Activated CD4-positive, alpha-beta memory T cell treated with anti-CD3 and anti-CD28 coated beads, Interleukin-2, amount 10 ng/mL, durations not matched to agents 7 days and 5 days (primary cell): ENCODE measurements at places on chromosomes 7 and 10. TPM values are rescaled to one million over a fixed set of nuclear protein-coding genes. Genes with fewer than 3 reads are reported as not detected.
A peak's percentile ranks its signal among the peaks of the same experiment; 100 is the strongest.

GRCh38 chr10:23604613-23605012, 165.7 kb downstream of the OTUD1 start:
- H3K27ac ChIP-seq = no peak overlapping the region
- no peak overlapping the region for H3K4me3 ChIP-seq
- DNase-seq = no peak
- H3K36me3 ChIP-seq = no peaks in the 10 kb centered on the region
- H3K27me3 ChIP-seq = no peaks in the 10 kb centered on the region
- H3K4me1 ChIP-seq = no peaks in the 10 kb centered on the region

GRCh38 chr10:102783568-102783967, 39.8 kb downstream of the WBP1L start:
- peaks cover 10% of the 10 kb centered on the region for H3K4me1 ChIP-seq
- peaks cover 12% of the 10 kb centered on the region for H3K36me3 ChIP-seq
- no peak overlapping the region for H3K27ac ChIP-seq
- no peak for DNase-seq

GRCh38 chr10:124622866-124623536, 121.2 kb downstream of the FAM53B start:
- H3K4me3 ChIP-seq = no peak overlapping the region
- no peak overlapping the region for H3K27ac ChIP-seq
- peaks cover 16% of the 10 kb centered on the region for H3K36me3 ChIP-seq
- H3K4me1 ChIP-seq = peaks cover 40% of the 10 kb centered on the region

- no peaks in the 10 kb centered on the region for H3K36me3 ChIP-seq
- H3K4me1 ChIP-seq = peaks cover 2% of the 10 kb centered on the region
- H3K27ac ChIP-seq = no peak overlapping the region
- no peak overlapping the region for H3K4me3 ChIP-seq
- DNase-seq = no peak
Observed at GRCh38 chr10:119396709-119397071, 145.8 kb downstream of the RGS10 start.

DNA sequence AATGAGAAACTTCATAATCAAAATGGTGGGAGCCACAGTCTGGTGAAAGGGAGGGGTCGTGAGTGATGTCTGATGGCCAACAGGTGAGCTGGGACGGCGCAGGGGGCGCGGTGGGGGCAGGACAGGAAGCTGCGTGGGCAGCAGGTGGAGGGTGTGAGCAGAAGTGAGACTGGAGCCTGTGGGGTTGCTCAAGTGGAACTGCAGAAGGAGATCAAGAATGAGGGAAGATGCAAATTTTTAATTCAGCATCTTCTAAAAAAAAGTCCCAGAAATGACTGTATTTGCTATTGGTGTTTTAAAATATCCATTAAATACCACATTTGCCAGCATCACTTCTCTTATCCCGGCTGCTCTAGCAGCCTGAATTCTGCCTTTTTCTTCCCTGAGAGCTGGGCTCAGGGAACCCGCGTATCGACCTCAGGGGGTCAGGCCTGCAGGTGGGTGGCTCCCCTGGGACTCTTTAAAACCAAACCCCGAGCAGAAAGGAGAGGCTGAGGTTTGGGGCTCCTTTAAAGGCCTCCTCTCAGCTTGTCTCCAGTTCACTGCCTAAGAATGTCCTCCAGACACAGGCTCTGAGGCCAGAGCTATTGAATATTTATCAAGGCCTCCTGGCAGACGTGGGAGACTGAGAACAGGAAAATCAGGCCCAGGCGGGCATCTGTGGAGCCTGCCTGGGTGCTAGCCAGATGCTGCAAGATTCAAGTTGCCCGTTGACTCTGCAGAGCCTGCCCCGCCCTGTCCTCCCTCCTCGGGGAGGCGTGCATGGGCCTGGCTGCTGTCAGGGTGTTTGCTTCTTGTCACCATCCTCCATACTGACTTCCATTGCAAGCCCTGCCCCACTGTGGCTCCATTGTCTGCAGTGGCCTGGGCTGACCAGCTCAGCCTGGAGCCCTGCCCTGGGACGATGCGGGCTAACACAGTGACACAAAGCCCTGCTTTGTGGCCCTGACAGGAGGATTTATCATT, 53.9 kb downstream of the SYPL1 start:
- H3K27me3 ChIP-seq = peaks cover 9% of the 10 kb centered on the region
- DNase-seq = no peak
- no peak overlapping the region for H3K27ac ChIP-seq
- no peak overlapping the region for H3K4me3 ChIP-seq
- no peaks in the 10 kb centered on the region for H3K36me3 ChIP-seq
- peaks cover 43% of the 10 kb centered on the region for H3K4me1 ChIP-seq

DNA sequence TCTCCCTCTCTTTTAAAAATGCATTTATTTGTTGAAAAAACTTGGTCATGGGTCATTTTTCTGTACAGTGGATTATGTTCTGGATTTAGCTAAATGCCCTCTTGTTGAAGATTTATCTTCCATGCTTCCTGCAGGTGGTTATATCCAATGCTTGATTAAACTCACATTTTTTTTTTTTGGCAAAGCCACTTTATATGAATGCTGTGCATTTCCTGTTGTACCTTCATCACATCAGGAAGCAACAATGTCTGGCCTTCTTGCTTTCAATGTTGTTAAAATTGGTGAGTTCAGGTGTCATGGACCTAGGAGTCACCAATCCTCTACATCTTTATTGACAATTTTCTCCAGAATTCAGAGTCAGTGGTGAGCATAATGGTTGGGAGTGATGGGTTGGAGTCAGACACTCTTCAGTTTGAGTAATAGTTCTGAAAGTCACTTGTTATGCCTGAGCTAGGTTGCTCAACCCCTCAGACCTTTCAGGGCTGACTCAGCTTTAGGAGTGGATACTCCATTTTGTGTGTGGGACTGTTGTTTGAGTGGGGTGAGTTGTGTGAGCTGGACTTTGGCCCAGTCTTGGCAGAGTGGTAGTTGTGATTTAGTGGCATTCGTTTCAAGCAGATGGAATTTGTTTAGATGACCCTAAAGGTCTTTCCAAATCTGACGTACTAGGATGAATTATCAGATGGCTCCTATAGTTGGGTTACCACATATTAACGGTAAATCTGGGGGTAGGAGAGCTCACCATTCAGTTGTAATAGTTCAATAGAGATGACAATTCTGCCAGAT, 213.5 kb upstream of the ZNF32 start:
- no peaks in the 10 kb centered on the region for H3K36me3 ChIP-seq
- H3K27ac ChIP-seq = no peak overlapping the region
- H3K27me3 ChIP-seq = no peaks in the 10 kb centered on the region
- no peak for DNase-seq
- no peaks in the 10 kb centered on the region for H3K4me1 ChIP-seq

KCNIP2 gene
- 2.5 TPM for total RNA-seq

CLIP2 gene
- 1.6 TPM for total RNA-seq

DNA sequence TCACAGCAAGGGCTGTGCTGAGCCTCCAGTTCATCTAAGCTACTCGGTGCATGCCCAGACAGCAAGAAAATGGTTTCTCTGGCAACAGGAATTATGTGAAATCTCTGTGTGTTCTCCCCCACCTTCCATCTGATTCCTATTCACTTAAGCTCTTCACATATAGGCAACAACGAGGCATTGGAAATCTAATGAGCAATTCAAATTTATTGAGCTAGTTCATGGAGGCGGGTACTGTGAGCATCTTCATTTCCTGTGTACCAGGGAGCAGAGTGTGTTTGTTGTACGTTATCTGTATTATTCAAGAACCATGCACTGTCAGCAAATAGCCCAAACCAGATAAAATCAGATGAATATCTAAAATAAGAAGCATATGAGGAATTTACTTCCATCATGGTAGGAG, 739.1 kb downstream of the MAGI2 start:
- no peaks in the 10 kb centered on the region for H3K27me3 ChIP-seq
- H3K4me1 ChIP-seq = no peaks in the 10 kb centered on the region
- no peak for DNase-seq

SLC26A5 gene
- not detected for total RNA-seq

DNA sequence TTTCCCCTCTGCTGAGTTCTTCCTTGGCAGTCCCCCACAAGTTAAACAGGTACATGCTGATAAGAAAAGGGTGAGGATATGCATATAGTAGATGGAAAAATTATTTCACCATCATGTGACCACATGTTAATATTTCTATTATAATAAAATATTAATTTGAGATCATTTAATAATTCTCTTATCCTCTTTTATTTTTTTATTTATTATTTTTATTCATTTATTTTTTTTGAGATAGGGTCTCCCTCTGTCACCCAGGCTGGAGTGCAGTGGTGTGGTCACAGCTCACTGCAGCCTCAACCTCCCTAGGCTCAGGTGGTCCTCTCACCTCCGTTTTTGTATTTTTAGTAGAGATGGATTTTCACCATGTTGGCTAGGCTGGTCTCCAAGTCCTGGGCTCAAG, 11.6 kb upstream of the GLI3 start:
- no peaks in the 10 kb centered on the region for H3K36me3 ChIP-seq
- H3K27ac ChIP-seq = no peak overlapping the region
- DNase-seq = no peak

DNA sequence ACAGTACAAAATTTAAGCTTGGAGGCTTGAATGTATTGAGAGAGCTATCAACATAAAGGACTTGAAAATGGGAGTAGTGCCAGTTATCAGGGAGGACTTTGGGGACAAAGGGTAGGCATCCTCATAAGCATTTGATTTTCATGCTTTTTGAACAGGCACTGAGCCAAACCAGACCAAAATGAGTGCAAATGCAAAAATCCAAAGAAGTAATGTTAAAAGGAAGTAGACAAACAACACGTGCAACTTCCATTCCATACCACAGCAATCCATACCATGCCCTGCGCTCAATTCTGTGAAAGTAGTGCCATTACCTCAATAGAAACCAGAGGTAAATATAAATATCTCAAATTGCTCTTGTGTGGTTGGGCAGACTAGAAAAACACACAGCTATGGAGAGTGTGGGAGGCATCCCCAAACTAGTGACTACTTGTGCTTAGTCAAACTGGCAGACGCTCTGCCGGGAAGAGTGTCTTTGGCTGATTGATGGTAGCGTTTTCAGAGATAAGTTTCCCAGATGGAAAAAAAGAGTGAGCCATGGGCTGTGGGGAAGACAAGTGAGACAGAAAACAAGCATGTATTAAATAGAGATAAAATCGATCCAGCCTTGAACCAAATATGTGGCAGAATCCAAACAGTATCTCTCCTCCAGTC, 161.5 kb downstream of the CREB5 start:
- no peak for DNase-seq
- no peaks in the 10 kb centered on the region for H3K36me3 ChIP-seq
- no peaks in the 10 kb centered on the region for H3K4me1 ChIP-seq
- no peak overlapping the region for H3K27ac ChIP-seq

- H3K4me1 ChIP-seq = peaks cover 47% of the 10 kb centered on the region
- peaks cover 57% of the 10 kb centered on the region for H3K36me3 ChIP-seq
- peak overlapping the region; percentile 66 for H3K4me3 ChIP-seq
- H3K27me3 ChIP-seq = no peaks in the 10 kb centered on the region
- H3K27ac ChIP-seq = peak overlapping the region; percentile 40
Observed at GRCh38 chr10:102398172-102399020, 2.9 kb downstream of the NFKB2 start.

DNA sequence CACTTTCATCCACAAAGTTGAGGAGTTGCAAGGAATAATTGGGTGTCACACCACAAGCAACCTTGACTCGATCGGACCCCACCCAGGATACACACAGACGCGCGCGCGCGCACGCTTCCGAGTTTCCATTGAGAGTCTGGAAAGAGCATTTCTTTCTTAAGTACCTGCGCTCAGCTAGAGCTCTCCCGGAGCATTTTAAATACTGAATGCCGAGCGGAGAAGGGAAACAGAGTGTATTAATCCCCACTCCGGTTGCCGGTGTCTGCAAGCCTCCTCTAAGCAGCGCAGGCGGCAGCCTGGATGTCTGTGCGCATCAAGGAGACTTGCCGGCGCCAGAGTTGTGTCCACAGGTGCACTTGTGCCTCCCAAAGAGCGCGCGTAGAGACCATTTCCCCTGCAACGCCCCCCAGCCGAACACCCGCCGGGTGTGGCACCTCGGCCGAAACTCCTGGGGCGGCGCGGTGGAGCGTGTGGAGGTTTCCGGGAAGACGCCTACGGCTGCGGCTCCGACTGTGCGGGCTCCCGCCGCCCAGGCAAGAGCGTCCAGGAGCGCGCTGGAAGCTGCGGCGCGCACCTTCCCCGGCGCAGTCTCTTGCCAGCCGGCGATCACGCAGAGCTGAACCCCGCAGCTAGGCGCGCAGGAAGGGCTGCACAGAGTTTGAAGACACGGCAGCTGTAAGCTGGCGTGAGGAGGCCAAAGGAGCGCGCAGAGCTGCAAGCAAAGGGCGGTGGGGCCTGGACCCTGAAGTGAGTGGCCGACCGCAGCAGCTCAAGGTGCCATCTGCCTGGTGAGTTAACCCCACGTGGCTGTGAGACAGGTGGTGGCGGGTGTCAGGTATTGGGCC, 1.1 kb upstream of the FEZF1 start:
- no peak overlapping the region for H3K27ac ChIP-seq
- H3K4me3 ChIP-seq = no peak overlapping the region
- H3K4me1 ChIP-seq = no peaks in the 10 kb centered on the region
- peaks cover 3% of the 10 kb centered on the region for H3K36me3 ChIP-seq
- H3K27me3 ChIP-seq = peaks cover 79% of the 10 kb centered on the region

- peaks cover 6% of the 10 kb centered on the region for H3K27me3 ChIP-seq
- peaks cover 5% of the 10 kb centered on the region for H3K36me3 ChIP-seq
- H3K4me1 ChIP-seq = peaks cover 3% of the 10 kb centered on the region
- H3K27ac ChIP-seq = no peak overlapping the region
- no peak for DNase-seq
- no peak overlapping the region for H3K4me3 ChIP-seq
Observed at GRCh38 chr10:31739711-31740110, 188.9 kb downstream of the ARHGAP12 start.

PRKG1 gene
- not detected for total RNA-seq

DNA sequence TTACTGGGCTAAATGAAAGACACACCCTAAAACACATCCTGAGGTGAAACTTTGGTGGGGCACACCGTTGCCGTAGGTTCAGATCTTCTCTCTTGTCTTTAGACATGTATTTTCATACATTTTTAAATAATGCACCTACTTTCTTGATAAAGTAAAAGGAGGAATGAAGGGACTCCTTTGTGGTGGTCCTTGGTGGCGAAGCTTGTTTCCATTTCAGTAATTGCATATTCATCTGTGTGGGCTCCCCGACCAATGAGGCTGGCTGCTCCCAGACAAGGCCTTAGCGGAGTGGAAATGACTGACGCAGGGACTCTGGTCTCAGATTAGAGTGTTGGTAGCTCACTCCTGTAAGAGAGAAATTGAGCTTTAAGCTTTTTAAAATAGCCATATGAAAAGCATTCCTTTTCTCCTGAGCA, 815 bp downstream of the CCSER2 start:
- H3K27ac ChIP-seq = peak overlapping the region; percentile 94
- peak overlapping the region; percentile 86 for H3K4me3 ChIP-seq
- peak; percentile 72 for DNase-seq
- peaks cover 10% of the 10 kb centered on the region for H3K27me3 ChIP-seq
- peaks cover 16% of the 10 kb centered on the region for H3K36me3 ChIP-seq
- H3K4me1 ChIP-seq = peaks cover 40% of the 10 kb centered on the region

- no peak for DNase-seq
- H3K27me3 ChIP-seq = peaks cover 15% of the 10 kb centered on the region
- H3K4me1 ChIP-seq = no peaks in the 10 kb centered on the region
- no peaks in the 10 kb centered on the region for H3K36me3 ChIP-seq
Observed at GRCh38 chr7:95599069-95599468, 2.8 kb upstream of the PDK4 start.
